ELF-1 (cell line): ENCODE measurements at places on chromosomes 4 and X.

DNA sequence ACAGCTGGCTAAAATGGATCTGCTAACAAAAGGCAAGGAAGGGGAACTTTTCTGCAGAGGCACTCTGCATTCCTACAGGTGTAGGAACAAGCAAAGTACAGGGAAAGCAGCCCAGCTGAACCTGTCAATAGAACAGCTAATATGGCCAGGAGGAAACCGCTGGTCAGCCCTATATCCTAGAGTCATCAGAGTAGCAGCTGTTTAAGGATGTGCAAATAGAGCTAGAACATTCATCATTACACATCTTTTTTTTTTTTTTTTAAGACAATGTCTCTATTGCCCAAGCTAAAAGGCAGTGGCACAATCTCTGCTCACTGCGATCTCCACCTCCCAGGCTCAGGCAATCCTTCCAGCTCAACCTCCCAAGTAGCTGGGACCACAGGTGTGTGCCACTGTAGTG lies 163.0 kb downstream of the BTC start:
- no peak for DNase-seq

GRCh38 chr4:173413036-173413435 lies 14.1 kb upstream of the SCRG1 start:
- DNase-seq = no peak

DNA sequence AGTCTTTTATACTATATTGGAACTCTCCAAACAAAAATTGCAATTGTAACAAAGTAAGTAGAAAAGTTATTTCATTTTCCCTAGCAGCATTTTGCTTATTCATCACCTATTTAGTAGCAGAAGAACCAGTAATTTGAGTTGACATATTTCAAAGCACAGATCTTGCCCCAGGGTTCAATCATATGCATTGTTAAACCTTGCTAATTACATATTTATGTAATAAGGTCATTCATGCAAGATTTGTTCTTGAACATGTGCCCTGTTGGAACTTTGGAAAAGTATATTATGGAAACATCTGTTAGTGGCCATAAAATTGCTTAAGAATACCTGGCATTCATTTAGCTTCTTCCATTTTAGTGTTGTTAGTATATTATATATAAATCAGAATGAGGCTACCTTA lies 191.7 kb downstream of the TLL1 start:
- no peak for DNase-seq

DNA sequence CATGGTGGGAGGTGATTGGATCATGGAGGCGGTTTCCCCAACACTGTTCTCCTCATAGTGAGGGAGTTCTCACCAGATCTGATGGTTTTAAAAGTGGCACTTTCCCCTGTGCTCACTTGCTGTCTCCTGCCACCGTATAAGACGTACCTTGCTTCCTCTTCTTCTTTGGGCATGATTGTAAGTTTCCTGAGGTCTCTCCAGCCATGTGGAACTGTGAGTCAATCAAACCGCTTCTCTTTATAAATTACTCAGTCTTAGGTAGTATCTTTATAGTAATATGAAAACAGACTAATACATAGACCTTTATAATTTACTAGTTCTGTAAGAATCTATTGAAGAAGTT lies 82.5 kb upstream of the PITX2 start:
- DNase-seq = no peak

GRCh38 chr4:10738826-10739489 lies 54.4 kb upstream of the CLNK start:
- no peak for DNase-seq

GRCh38 chr4:163542275-163542674 lies 47.8 kb downstream of the TMA16 start:
- no peak for DNase-seq

- no peak for DNase-seq
These were observed 72.4 kb downstream of the FBXO8 start for GRCh38 chr4:174210952-174211490.

GRCh38 chrX:153703036-153703370 lies 15.3 kb downstream of the SLC6A8 start:
- DNase-seq = no peak
